Activated T-helper 1 cell treated with anti-CD3 and anti-CD28 coated beads, Interleukin-12 subunit alpha, Interleukin-12 subunit beta, Interleukin-2, Interleukin-4 antibody, amounts not matched to agents 30 ng/mL and 10 ng/mL and 1 ng/mL, durations not matched to agents 14 hours and 24 hours and 36 hours (primary cell): ENCODE measurements at places on chromosomes 11 and 22. TPM values are rescaled to one million over a fixed set of nuclear protein-coding genes. Genes with fewer than 3 reads are reported as not detected.

- H3K27ac ChIP-seq, result no peak overlapping the region
- peaks cover 17% of the 10 kb centered on the region for H3K27me3 ChIP-seq
- peaks cover 5% of the 10 kb centered on the region for H3K4me1 ChIP-seq
These were observed 18.6 kb upstream of the LMO2 start for GRCh38 chr11:33910296-33910957.

GRCh38 chr22:33599596-33599995 lies 320.7 kb downstream of the LARGE1 start:
- H3K4me1 ChIP-seq, result no peaks in the 10 kb centered on the region
- no peak for DNase-seq
- no peak overlapping the region for H3K27ac ChIP-seq
- H3K4me3 ChIP-seq, result no peak overlapping the region

DNA sequence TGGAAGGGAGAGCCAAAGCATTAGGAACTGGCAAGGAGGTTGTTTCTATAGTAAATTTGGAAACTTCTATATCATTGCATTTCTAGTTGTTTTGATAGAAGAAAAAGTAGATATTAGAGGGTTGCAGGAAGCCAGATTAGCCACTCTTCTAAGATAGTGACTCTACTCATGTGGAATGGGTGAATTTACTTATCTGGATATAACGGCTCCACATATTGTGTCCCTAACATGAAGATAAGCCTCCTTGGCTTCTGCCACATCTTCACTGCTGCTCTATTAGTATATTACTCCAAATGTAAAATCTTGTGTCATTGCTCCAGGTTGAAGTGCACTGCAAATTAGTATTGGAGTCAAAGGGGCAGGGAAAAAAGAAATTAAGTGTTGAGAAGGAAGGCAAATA lies 283.3 kb downstream of the CASP12 start:
- H3K4me1 ChIP-seq, result peaks cover 26% of the 10 kb centered on the region
- H3K27ac ChIP-seq, result no peak overlapping the region
- H3K36me3 ChIP-seq, result peaks cover 3% of the 10 kb centered on the region
- no peaks in the 10 kb centered on the region for H3K27me3 ChIP-seq
- H3K4me3 ChIP-seq, result no peak overlapping the region
- DNase-seq, result no peak

- no peaks in the 10 kb centered on the region for H3K36me3 ChIP-seq
- H3K27me3 ChIP-seq, result no peaks in the 10 kb centered on the region
- H3K27ac ChIP-seq, result no peak overlapping the region
- no peak for DNase-seq
- H3K4me1 ChIP-seq, result no peaks in the 10 kb centered on the region
- H3K4me3 ChIP-seq, result no peak overlapping the region
These were observed 186.1 kb downstream of the SOX6 start for GRCh38 chr11:16169956-16170847.

DNA sequence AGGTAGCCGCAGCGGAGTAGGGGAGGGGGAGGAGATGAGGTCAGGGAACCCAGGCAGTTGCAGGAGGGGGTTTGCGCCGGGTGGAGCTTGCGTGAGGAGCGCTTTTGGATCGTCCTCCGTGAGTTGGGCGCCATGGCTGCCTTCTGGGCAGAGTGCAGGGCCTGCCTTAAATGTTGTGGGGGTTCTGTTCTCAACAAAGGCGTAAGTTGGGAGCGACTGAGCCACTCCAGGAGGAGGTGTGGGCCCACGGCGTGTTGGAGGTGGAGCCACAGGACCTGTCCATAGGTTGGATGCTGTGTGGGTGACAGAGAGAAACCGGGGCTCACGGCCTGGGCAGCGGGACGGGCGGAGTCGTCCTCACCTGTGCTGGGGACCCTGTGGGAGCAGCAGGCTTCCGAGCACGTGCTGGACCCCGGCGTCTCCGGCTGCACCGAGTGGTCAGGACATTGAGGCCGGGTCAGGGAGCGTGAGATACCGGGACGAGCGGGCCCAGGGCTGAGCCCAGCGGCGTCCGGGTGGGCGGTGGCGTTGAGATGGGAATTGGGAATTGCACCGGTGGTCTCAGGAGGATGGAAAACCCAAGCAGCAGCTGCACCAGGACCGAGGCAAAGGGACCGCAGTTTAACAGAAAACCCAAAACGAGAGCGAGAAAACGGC lies 977 bp upstream of the PGGHG start:
- H3K27ac ChIP-seq, result peak overlapping the region; percentile 98
- peaks cover 18% of the 10 kb centered on the region for H3K36me3 ChIP-seq
- peaks cover 42% of the 10 kb centered on the region for H3K4me1 ChIP-seq
- H3K4me3 ChIP-seq, result peak overlapping the region; percentile 95
- peaks cover 6% of the 10 kb centered on the region for H3K27me3 ChIP-seq
- no peak for DNase-seq

DNA sequence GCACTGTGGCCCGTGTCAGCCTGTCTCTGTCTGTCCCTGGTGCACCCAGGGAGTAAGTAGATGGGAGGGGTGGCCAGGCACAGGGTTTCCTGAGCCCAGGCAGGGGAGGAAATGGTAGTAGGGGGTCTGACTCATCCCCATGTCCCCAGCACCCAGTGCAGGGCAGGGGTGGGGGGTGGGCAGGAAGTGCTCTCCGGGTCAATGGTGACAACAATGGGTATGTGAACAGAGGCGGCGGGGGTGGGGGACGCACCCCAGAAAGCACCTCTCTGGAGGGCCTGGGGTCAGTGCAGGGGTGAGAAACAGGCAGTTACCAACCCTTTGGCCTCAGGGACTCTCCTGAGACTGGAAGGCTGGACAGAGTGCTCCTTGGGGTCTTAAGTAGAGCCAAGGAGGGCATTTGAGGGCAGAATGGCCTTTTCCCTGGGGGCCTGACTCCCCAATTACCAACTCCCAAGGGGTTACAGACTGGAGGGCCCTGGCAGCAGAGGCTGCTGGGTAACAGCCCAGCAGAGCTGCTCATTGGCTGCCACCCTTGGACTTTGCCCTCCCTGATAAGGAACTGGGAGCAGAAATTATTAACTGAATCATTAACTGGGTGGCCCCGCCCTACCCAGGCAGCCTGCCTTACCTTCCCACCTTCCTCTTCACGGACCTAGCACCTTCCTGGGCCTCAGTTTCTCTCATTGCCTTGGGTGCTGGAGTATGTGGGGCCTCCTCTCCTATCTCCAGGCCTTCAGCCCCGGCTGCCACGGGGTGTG lies 4.2 kb downstream of the MYRF start:
- peaks cover 18% of the 10 kb centered on the region for H3K27me3 ChIP-seq
- H3K36me3 ChIP-seq, result no peaks in the 10 kb centered on the region
- no peak for DNase-seq
- H3K27ac ChIP-seq, result peak overlapping the region; percentile 40
- no peak overlapping the region for H3K4me3 ChIP-seq

GRCh38 chr22:47166446-47167016 lies 404.1 kb downstream of the TBC1D22A start:
- no peaks in the 10 kb centered on the region for H3K36me3 ChIP-seq
- no peaks in the 10 kb centered on the region for H3K4me1 ChIP-seq
- H3K27me3 ChIP-seq, result no peaks in the 10 kb centered on the region
- H3K4me3 ChIP-seq, result no peak overlapping the region

GRCh38 chr11:71188073-71188472 lies 64.3 kb downstream of the SHANK2 start:
- H3K4me3 ChIP-seq, result no peak overlapping the region
- no peak overlapping the region for H3K27ac ChIP-seq
- no peak for DNase-seq

DNA sequence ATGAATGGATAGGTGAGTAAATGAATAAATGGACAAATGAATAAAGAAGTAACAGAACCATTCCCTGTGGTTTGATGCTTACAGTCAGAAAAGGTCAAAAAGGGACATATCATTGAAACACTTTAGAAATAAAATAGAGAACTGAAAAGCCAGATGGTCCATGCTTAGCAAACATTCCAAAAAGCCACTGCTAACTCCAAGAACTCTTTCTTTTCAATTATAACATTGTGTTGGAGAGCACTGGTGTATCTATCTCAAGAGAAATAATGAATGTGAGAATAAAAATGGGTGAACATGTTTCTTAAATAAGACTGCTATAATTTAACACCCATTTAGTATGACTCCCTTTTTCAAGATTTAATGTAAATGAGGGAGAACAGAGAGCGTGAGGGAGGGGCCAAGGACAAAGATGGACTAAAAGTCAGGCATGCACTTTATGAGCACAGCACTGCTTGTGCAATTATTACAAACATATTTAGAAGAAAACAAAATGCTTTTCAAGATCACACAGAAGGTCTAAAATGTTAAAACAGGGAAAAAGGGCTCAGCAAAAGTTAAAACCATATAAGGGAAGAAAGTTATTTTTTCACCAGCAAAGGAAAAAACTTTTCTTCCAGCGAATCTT lies 224.3 kb upstream of the PITPNB start:
- no peak overlapping the region for H3K4me3 ChIP-seq
- peaks cover 9% of the 10 kb centered on the region for H3K27me3 ChIP-seq
- no peaks in the 10 kb centered on the region for H3K36me3 ChIP-seq

DNA sequence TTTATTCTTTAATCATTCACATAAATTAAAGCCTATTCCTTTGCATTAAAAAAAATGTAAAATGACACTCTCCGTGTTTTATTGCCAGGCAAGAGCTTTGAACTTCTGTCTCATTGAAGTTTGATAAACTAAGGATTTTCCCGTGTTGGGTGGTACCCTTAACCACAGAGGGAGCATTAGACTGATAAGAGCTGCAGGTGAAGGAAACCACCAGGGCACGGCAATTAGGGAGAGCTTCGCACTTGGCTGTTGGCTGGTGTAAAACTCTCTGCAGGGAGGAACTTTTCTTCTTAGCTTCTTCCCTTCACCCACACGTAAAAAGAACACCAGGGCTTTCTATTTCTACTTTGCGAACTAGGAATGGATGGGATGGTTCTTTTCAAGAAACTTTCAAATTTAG lies 47.0 kb downstream of the CSTPP1 start:
- H3K36me3 ChIP-seq, result peaks cover 9% of the 10 kb centered on the region

Gene VSIG10L2
- total RNA-seq, result not detected in 2 replicates

Gene BAIAP2L2
- total RNA-seq, result 0.29 and 0.32 TPM in 2 replicates

Gene P2RX6
- total RNA-seq, result 0.18 and 0.22 TPM in 2 replicates

Gene PKP3
- total RNA-seq, result not detected in 2 replicates
